ENCODE measurements at places on chromosomes 3 and 15.

GRCh38 chr3:152362086-152362485 is 93.4 kb downstream of the MBNL1 start:
- no peak for DNase-seq

DNA sequence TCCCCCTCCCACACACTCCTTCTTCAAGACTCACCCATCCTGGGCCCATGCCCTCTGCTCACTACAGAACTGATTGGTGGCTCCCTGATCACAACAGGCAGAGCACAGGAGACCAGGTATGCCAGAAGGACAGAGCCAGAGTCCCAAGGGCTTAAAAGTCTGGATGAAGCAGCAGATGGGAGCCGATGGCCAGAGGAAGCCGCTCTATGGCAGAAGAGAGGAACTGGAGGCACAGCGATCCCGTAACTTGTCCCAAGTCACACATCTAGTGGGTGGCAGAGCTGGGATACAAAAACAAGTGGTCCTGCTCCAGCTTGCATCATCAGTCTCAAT is 20.7 kb downstream of the ITGA11 start:
- no peak for DNase-seq

- no peak for DNase-seq
Observed at GRCh38 chr3:22982981-22983587, 220.0 kb upstream of the UBE2E2 start.

DNA sequence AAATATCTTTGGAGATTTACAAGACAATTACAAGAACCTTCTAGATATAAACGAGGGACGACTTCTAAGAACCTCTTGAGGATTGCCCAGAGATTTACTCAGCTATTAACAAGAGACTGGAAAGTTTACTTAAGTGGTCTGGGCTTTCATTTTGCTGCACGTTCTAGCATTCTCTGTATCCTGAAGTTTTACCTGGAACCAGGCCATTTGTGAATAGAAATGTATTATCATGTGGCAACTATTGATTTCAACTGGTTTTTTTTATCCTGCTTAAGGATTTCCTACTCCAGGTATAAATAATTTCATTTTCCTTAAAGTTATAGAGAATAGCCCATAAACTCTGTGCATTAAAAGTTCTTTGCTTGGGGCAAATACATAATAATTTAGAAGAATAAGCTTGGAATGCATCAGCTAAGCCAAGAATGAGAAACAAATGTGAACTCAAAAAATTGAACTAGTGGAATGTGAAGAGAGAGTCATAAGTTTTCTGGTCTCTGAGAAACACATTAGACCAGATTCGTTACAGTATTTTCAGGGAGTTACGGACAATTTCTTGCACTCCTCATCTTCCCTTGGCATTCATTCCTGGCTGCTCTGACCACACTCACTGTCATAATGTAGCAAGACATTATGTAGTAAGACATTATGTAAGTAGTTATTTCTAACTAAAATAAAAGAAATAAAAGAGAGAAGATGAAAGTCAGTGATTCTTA is 1.3 kb downstream of the AQP9 start:
- DNase-seq: no peak

- DNase-seq: no peak
Observed at GRCh38 chr3:122795674-122796195, 866 bp downstream of the SLC49A4 start.

- no peak for DNase-seq
Observed at GRCh38 chr3:52771334-52771681, 568 bp upstream of the NEK4 start.

- no peak for DNase-seq
Observed at GRCh38 chr3:172376881-172377280, 71.4 kb downstream of the GHSR start.

GRCh38 chr3:8743911-8744310 is 10.3 kb downstream of the CAV3 start:
- no peak for DNase-seq

GRCh38 chr3:96970211-96970610 is 155.8 kb downstream of the EPHA6 start:
- DNase-seq: no peak

- no peak for DNase-seq
Observed at GRCh38 chr15:81288040-81288439, 35.9 kb downstream of the STARD5 start.

DNA sequence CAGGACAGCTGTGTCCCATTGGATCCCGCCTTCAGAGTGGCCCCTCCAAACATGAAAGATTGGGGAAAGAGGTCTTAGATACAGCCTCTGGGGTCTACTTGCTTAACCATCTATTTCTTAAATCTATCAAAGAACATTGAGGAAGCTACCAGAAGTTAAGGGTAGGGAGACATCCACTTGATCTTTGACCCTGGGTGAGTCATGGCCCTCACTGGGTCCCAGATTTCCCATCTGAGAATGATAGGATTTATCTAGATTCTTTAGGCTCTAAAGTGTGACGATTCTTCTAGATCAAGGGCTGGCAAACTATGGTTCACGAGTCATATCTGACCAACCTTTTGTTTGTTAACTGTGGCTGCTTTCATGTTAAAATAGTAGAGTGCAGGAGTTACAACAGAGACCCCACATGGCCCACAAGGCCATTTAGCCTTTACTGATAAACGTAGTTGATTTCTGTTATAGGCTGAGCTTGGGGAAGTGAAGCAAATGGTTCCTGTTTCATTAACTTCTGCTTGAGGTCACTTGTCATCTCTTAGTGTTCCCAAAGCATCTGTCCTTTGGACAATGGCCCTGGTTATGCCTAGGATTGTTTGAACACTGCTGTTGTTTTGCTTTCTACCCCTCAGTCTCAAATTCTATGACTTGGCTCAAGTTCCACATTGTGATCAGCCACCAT is 8.0 kb downstream of the MUC13 start:
- no peak for DNase-seq

DNA sequence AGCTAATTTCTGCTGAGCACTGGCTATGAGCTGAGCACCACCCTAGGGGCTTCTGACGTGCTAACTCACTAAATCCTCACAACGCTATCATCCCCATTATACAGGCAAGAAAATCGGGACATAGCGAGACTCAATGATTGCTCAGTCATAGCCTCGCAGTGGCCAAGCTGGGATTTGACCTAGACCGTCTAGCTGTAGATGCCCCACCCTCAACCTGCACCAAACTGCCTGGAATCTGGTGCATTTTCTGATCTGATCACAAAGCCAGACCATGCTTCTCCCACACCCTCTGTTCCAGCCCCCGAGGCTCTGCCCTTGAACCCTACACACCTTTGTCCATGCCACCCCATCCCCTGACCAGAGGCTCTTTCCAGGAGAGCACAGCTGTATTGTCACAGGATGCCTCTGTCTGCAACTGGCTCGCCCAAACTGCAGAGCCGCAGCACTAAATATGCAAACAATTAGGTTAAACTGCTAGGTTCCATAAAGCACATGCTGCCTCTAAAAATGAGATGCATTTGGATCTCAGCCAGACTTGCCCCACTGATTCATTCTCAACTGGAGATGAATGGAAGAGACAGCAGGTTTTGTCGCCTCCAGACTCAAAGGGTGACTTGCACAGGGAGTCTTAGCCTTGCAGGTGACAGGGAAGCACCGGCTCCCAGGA is 95.2 kb downstream of the NUP210 start:
- no peak for DNase-seq

DNA sequence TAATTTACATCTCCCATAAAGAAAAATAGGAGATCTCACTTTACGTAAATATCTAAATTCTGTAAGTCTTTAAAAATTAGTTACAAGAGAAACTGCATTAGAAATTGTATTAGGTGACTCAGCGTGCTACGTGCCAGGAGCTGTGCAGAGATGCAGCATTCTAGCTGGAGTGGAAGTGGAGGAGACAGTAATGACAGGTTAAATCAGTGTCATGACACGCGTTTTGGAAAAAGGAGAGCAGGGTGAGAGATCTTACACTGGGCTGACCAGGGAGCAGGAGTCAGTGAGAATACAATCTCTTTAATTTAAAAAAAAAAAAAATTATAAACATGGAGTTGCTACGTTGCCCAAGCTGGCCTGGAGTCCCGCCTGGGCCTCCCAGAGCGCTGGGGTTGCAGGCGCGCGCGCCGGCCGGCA is 635 bp downstream of the TUBGCP5 start:
- no peak for DNase-seq

DNA sequence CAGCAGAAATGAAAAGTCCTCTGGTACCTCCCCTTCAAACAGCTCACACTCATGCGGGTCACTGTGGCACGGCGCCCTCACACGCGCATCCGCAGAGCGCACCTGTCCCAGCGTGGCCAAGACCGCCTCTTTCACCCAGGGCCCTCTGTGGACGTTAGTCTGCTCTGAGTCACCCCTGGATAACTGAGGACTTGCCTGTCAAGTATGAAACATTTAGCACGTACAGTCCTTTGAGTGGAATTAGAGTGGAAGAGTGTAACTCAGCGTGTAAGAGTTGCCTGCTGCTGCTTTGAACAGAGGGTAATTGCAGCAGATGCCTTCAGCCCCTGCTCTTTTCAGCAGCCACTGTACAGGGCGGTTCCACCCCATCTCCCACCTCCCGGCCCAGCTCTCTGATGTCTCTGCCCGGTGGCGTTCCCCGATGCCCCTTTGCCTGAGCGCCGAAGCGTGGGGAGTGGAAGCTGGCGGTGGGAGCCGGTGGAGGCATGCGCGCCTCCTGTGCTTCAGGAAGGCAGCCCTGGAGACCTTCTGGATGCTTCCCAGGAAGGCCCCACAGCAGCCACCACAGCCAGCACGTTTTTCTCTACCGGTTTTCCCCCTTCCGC is 23.0 kb downstream of the CPN2 start:
- DNase-seq: no peak

DNA sequence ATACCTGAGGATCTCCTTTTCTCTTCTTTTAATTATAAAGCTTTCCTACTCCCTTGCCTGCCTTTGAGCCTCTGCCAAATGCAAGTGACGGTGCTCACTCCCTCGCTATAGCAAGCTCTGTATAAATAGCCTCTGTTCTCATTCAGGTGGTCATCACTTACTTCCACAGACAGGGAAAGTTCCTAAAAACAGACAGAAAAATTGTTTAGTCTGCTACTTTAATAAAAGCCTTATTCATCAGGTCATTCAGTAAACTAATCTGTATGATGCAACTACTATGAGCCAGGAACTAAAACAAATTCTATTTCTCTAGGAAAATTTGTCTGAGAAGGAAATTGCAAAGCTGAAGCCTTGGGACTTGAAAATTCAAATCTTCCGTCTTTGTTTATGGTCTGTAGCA is 10.2 kb upstream of the DLG1 start:
- no peak for DNase-seq

DNA sequence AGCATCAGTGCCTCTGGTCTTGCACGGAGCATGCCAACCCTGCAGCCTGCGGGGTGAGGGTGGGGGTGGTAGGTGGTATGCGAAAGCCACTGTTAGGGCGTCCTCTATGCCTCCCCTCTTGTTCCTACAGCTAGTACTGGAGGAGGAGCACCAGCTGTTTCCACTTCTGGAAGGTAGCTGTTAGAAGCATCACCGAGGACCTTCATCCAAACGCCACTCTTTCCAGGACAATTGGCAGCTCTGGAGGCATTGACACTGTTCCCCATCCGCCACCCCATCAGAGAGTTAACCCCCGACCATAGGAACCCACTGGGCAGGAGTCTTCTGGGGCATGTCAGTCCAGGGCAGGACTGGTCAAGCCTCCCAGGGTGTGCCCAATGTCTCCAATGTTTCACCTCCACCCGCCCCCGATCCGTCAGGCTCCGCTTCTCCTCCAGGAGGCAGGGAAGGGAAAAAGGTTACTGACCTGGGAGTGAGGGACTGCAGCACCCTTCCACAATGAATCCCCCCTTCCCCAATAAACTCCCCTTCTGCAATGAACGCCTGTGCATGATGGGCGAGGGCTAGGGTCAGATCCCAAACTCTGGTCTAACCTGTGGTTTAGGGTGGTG is 487 bp downstream of the DUOX2 start:
- DNase-seq: no peak

GRCh38 chr15:99466701-99467337 is 99.0 kb upstream of the MEF2A start:
- DNase-seq: no peak

DNA sequence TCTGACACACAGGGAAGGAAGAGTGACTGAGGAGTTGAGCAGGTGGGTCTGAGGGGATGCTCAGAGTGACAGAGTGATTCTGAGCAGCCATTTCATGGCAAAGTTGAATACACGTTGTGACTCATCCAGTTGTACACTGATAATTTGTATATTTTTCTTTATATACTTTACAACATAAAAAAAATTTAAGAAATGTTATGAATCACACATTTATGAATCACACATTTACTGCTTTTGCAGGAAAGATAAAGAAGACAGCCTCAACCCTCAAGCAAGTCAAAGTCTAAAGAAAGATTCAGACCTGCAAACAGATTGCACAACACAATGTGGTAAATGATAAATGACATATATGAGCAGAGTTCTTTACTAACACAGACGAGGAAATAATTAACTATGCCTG is 21.0 kb upstream of the CHMP2B start:
- no peak for DNase-seq

DNA sequence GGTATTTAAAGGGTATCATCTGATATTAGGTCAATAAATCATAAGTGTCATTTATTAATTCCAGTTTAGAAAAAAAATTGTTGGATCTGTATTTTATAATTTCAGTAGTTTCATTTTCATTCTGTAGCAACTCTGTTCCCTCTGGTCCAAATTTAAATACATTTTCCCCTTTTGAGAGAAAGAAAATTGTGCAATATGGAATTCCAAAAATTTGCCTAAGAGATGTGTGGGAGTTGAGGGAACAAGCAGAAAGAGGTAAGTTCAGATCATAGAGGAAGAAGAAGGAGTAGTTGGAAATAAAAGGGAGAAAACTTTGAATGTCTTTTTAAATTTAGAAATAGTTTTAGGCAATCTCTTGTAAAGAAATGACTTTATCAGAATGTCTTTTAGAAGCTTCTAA is 48.9 kb upstream of the MME start:
- DNase-seq: no peak

GRCh38 chr3:12752102-12752501 is 7.0 kb downstream of the TMEM40 start:
- no peak for DNase-seq

Data from activated CD4-positive, alpha-beta T cell treated with anti-CD3 and anti-CD28 coated beads for 1 hour (primary cell).